ENCODE measurements at places on chromosomes 4 and X. TPM values are rescaled to one million over a fixed set of nuclear protein-coding genes. Genes with fewer than 3 reads are reported as not detected.

DNA sequence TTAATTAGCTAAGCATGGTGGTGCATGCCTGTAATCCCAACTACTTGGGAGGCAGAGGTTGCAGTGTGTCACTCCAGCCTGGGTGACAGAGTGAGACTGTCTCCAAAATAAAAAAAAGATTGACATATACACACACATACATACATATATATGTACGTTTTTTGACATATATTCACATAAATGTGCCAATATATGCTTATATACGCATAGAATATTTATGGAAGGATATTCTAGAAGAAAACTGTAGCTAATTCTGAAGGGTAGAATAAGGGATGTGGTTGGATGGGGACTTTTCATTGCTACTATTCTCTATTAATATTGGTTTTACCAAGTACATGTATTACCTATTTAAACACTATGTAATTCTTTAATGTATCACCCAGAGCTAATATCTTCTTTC, 19.7 kb downstream of the ZGRF1 start:
- DNase-seq = no peak

- DNase-seq = no peak
These were observed 120.6 kb upstream of the MBNL3 start for GRCh38 chrX:132609362-132609848.

- no peak for DNase-seq
These were observed 69.2 kb downstream of the HADH start for GRCh38 chr4:108058685-108059440.

Gene IRS4
- not detected for total RNA-seq

- DNase-seq = no peak
These were observed 539 bp upstream of the SPCS3 start for GRCh38 chr4:176319151-176319703.

- no peak for DNase-seq
These were observed 29.1 kb upstream of the CXCL3 start for GRCh38 chr4:74067586-74067985.

DNA sequence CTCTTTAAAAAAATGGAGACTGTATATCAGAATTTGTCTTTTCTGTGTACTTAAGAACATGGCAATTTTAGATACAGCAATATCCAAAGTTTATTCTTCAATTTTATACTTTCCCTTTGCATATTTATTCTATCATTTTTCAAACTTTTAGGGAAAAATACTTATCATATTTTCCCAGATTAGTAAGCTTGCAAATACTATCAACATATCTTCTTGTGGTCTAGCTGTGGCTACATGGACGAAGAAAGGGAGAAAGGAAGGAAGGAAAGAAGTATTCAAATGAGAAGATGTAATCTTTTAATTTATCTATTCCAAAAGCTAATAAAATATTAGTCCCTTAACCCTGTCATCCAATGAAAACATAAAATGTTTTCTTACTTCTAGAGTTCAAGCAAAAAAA, 797.8 kb upstream of the GALNTL6 start:
- no peak for DNase-seq

Gene SOWAHD
- total RNA-seq = 0.53 TPM

Gene GRIA3
- not detected for total RNA-seq

DNA sequence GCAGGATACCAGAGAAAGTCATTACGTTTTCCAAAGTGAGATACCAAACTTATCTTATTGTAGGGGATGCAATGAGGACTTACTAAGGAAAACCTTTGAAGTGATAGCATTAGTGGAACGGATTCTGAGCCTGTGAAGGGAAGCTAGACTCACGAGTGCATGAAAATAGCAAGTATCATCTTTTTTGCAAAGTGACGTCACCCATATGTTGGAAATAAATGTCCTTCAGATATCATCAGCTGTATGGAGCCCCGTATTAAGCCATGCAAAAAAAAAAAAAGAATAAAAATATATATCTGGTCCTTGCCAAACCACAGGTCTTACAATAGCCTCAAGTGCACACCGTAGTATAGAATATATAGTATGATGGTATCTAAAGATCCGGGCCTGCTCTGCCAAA, 46.8 kb upstream of the ITM2A start:
- DNase-seq = no peak

DNA sequence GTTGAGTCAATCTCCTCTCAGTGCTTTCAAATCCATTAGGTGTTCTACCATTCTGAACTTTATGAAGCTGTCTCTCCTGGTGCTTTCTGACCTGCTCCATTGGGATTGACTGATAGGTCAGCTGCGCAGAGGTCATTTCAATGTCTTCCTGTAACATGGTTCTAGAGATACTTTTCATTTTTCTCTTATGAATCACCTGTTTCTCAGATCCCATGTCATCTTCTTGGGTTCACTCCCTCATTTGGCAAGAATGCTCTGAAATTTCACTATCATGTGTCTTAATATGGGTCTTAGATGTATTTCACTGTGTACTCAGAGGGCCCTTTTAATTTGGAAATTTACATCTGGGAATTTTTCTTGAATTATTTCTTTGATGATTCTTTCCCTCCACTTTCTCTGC, 13.8 kb upstream of the PGM2 start:
- no peak for DNase-seq

DNA sequence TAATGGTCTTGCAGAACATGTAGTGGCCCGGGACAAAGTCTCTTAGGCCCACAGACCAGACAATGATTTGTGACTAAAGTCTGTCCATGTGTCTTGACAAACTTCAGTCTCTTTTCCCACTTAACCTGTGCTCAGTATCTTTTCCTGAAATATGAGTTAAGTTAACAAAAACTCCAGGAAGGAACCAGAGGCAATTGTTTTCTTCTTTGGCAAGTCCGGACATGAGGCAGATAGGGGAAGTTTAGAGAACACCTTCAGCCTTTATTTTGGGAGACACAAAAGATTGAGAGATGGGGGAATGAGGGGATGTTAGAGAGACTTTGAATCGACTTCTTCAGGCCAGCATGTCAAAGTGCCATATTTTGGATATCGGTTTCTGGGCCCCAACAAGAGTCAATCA, 80.2 kb upstream of the FRMPD4 start:
- no peak for DNase-seq

Gene CT45A7
- not detected for total RNA-seq

Gene BRS3
- not detected for total RNA-seq

Gene PLP2
- 142 TPM for total RNA-seq

Gene CT45A10
- not detected for total RNA-seq

Gene CPE
- total RNA-seq = not detected

Gene TKTL1
- 0.56 TPM for total RNA-seq

- no peak for DNase-seq
These were observed 87.6 kb downstream of the ABLIM2 start for GRCh38 chr4:8070736-8071718.

Gene SCML1
- total RNA-seq = 28.3 TPM

Gene SOX3
- total RNA-seq = not detected

All from activated naive CD4-positive, alpha-beta T cell treated with anti-CD3 and anti-CD28 coated beads, Interleukin-2, amount 50 U/mL, for 72 hours (primary cell).